ENCODE measurements at places on chromosomes 3 and 15. TPM values are rescaled to one million over a fixed set of nuclear protein-coding genes. Genes with fewer than 3 reads are reported as not detected.
A peak's percentile ranks its signal among the peaks of the same experiment; 100 is the strongest.

DNA sequence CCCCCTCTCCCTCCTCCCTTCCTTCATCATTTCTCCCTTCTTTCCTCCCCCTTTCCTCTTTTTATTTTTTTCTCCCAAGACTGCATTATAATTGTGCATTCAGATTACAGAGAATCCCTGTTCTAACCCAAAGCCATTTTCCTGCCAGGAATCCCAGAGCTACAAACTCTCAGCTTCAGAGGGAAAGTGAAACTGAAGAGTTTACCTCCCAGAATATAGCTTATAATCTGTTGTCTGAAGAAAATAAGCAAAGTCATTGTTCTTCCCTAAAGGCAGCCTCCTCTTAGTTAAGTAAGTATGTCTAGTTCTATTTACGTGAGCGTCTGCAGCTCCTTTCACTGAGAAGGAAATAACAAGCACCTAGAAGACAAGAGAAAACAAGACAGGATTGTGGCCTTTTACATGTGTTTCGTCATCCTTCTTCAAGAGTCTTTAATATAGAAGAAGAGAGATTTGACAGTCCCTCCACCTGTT, 97.2 kb downstream of the CHST2 start:
- no peak for DNase-seq

- DNase-seq, result no peak
Measured at GRCh38 chr3:188531210-188531609, 377.3 kb downstream of the LPP start.

TUSC7 gene
- not detected for total RNA-seq

DNA sequence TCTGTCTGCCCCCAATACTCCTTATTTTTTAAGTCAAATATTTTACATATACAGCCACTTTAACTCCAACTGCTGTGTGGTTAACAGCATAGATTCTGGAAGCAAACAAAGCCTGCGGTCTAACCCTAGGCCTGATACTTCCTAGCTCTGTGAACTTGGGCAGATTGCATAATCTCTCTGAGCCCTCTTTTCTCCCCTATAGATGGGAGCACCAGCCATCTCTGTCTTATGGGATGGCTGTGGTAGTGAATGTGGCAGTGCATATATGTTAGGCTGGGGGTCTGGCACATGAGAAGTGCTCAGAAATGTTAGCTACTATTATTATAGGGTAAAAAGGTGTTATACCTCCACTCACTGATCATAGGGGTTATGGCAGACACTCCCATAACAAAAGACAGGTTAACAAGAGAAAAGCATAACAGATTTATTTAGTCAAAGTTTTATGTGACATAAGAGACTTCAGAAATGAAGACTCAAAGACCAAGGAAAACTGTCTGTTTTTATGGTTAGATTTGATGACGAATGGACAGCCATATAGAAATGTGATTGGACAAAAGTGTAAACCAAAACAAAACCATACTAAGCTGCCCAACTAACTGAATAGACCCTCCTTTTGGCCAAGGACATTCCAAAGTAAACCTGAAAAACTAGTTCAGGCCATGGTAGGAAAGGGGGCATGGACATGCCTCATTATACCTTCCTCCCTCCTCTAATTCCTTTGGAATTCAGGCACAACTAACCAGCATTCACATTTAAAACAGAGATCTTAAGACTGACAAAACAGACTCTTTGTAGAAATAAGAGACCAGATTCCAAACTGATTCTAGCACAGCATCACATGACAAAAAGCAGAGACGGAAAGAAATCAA, 53.9 kb upstream of the DAZL start:
- no peak for DNase-seq

- no peak for DNase-seq
Measured at GRCh38 chr3:136984837-136985236, 27.1 kb downstream of the IL20RB start.

GPR62 gene
- total RNA-seq, result not detected

- DNase-seq, result no peak
Measured at GRCh38 chr3:182889948-182890629, 90.2 kb downstream of the DCUN1D1 start.

DNA sequence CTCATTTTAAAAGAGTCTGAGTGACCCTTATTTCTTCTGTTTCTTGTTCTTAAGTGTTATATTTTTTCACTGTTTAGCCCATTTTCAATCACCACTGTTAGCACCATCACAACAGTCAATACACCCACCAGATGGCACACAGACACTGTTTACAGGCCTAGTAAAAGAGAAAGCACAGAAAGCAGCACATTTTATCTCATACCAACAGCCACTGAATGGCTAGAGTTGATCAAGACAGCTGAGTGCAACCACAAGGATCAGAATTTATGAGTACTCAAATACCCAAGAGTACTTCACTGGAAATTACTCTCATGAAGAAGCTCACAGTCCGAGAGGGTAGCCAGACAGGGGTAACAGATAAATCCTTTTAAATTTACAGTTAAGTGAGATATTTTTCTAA, 127.0 kb downstream of the TFDP2 start:
- no peak for DNase-seq

GRCh38 chr15:33746203-33746602, 222.1 kb upstream of the CHRM5 start:
- no peak for DNase-seq

- no peak for DNase-seq
Measured at GRCh38 chr15:30962659-30963058, 28.8 kb downstream of the MTMR10 start.

DNA sequence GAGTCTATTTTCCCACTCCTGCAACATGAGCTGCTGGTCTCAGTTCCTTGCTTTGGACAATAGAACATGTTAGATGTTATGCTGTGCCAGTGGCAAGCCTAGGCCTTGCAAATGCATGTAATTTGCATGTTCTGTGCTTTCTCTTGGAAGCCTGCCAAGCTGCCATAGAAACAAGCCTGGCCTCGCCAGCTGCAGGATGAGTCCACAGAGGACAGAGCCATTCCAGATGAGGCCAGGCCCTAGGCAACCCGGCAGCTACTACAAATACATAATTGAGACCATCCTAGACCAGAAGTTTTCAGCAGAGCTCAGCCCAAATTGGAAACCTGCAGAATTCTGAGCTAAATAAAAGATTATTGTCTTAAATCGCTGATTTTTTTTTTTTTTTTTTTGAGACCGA, 39.6 kb downstream of the TRIM69 start:
- no peak for DNase-seq

GRCh38 chr3:39176025-39176714, 16.2 kb downstream of the XIRP1 start:
- DNase-seq, result no peak

- DNase-seq, result peak; percentile 29
Measured at GRCh38 chr15:25178835-25179672, 224.3 kb downstream of the SNRPN start.

ZNF106 gene
- 76.9 TPM for total RNA-seq

- no peak for DNase-seq
Measured at GRCh38 chr3:42478830-42479229, 23.6 kb upstream of the VIPR1 start.

- peak; percentile 69 for DNase-seq
Measured at GRCh38 chr3:123766193-123767008, 117.7 kb downstream of the MYLK start.

DNA sequence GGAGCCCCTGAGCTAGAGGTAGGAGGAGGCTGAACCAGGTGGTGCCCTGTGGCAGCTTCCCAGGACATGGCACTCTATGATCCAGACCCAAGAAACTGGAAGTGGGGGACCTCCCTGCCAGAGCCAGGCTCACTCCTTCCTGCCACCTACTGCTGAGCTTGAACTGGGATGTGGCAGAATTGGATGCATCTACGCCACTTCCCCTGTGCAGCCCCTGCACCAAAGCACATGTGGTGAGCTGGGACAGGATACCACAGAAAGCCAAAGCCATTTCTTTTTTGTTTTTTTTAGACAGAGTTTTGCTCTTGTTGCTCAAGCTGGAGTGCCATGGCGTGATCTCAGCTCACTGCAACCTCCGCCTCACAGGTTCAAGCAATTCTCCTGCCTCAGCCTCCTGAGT, 518.0 kb upstream of the PPP2R3A start:
- no peak for DNase-seq

- DNase-seq, result no peak
Measured at GRCh38 chr3:37610529-37610928, 251.2 kb upstream of the CTDSPL start.

GRCh38 chr3:17154941-17155340, 270.2 kb downstream of the PLCL2 start:
- DNase-seq, result no peak

DNA sequence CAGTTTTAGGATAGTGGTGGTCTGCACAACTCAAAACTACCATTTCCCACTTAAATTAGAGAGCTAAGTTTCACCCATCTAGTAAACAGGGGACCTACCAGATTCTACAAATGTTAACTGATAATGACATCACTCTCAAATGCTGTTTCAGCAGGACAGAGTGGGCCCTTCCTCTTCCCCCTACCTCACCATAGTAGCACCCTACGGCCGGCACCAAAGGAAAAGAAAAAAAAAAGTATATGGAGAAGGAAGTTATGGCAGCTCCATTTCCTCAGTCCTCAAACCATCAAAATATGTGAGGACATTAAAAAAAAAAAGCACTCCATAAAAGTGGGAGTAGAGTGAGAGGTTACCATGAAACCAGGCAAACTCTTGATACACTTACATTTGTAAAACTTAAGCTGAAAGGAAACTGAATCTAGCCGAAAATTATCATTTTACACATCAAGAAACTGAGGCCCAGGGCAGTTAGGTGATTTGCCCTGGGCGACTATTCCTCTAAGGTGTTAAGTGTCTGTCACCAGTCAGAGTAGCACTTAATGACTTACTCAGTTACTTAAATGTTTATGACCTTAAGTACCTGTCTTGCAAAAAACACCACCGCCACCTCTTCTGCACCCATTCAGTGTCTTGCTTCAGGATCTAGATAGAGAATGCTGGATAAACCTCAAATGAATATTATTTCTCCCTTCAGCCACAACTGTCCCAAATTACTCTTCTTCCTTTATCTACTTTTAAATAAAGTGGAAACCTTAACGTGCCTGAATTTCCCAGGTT, 2.7 kb downstream of the MSL2 start:
- no peak for DNase-seq

GRCh38 chr15:80401456-80401855, 2.7 kb upstream of the ARNT2 start:
- DNase-seq, result no peak

- no peak for DNase-seq
Measured at GRCh38 chr15:51634591-51635198, 12.1 kb upstream of the DMXL2 start.

THRB gene
- total RNA-seq, result 77.9 TPM

DNA sequence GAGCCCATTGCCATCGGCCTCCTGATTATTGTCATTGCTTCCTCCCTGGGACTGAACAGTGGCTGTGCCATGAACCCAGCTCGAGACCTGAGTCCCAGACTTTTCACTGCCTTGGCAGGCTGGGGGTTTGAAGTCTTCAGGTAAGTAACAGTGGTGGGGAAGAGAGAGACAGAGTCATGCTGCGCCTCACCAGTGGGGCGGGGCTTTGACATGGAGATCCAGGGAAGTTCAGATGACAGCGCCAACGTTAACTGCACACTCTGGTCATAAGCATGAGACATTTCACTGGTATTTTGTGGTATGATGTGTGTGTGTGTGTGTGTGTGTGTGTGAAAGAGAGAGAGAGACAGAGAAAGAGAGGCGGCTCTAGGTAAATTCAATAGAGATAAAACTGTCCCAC, 41.0 kb downstream of the AQP9 start:
- no peak for DNase-seq

TMEM108 gene
- total RNA-seq, result 1.3 TPM

GRCh38 chr3:23894254-23895061, 22.3 kb downstream of the NKIRAS1 start:
- DNase-seq, result no peak

GRCh38 chr3:61417352-61417751, 144.0 kb upstream of the PTPRG start:
- no peak for DNase-seq

SCG5 gene
- 3.9 TPM for total RNA-seq

TRAK1 gene
- 37.7 TPM for total RNA-seq

LRRK1 gene
- 34.0 TPM for total RNA-seq

All from aorta (tissue), 5 donors.